ENCODE measurements at places on chromosomes 5 and 9.

DNA sequence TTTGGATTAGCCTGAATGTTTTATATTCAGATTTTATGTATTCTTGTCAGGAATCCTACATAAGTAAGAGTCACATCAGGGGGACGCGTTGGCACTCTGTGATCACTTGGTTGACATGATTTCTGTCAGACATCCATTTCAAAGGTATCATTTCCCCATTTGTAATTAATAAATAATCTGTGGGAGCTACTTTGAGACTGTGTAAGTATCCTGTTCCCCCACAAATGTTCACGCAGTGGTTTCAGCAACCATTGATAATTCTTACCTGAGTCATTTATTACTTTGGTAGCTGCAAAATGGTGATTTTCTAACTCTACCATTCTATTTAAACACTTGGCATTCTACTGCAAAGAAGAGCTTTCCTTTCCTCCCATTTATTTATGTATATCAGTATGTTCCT is 56.9 kb upstream of the TBC1D2 start:
- no peak for DNase-seq

GRCh38 chr9:117286245-117286644 is 128.6 kb downstream of the ASTN2 start:
- no peak for DNase-seq

- DNase-seq, result no peak
Measured at GRCh38 chr5:76583163-76584047, 39.8 kb downstream of the F2RL2 start.

DNA sequence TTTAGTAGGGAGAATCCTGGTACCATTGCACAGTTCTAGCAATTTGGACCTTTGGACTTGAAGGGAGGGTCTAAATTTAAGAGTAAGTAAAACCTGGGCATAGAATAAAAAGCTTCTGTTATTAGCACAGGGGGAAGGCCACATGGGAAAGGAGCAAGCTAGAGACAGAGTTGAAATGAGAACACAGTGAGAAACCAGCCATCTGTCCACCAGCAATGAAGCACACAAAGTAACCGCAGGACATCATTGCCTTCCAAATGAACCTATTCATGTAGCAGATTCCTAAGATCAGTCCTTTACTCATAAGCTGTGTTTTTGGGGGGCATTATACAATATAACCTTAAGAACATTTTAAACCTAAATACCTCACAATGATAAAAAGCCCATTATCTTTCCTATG is 407.4 kb downstream of the HCN1 start:
- no peak for DNase-seq

DNA sequence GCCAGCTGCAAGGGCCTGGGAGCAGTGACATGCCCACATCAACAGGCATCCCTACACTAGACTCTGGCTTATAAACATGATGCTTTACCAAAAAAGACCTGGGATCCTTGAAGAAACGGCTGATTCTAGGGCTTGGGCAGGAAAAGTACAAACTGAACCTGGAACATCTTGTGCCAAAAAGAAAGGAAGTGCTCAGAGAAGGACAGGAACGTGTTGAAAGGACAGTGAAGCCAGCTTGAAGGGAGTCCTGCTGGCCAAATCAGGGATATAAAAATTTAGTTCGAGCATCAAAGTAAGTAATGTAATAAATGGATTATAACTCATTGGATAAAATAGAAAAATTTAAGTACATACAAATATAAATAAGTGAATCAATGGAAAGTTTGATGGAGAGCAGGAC is 58.1 kb downstream of the ALDH7A1 start:
- DNase-seq, result no peak

- no peak for DNase-seq
Measured at GRCh38 chr5:376799-377325, 55.3 kb downstream of the AHRR start.

DNA sequence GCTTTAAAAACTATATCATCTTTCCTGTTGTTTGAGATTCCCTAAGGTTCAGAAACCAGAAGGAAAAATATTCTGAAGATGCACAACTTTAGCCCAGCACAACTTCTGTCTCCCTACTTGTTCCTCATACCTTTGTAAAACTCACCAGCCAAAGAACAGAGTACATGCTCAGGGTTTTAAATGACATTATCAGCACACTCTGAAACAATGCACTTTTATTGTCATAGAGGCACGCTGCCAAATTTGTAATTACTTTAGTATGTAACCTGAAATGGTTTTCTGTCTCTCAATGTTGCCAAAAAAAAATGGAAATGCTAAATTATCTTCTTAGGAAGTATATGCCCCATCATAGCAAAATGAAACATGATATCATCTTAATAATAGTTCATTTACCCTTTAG is 383.6 kb upstream of the CDH6 start:
- no peak for DNase-seq

DNA sequence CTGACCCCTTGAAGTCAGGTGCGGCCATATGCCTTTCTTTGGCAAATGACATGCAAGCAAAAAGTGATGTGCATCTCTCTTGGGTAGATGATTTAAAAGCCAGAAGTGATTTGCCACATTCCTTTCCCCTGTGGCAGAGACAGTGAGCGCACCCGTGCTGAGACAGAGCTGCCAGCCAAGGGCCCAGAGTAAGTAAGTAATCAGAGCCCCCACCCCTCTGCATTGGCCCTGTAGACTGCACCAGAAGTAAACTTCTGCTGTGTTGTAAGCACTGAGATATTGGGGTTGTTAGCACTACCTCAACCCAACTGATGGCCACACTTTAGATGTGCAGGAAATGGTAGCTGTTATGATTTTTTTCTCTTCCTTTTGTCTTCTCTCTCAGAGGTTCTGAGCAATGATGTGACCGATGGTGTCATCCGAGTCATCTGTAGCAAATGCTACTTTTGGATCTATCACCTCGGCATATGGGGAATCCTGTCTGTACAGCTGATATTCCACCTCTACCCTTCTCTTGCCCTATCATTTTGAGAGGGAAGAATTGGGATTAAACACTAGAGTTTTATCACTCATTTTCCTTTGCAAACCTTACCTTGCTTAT is 58.0 kb downstream of the DOCK2 start:
- no peak for DNase-seq

DNA sequence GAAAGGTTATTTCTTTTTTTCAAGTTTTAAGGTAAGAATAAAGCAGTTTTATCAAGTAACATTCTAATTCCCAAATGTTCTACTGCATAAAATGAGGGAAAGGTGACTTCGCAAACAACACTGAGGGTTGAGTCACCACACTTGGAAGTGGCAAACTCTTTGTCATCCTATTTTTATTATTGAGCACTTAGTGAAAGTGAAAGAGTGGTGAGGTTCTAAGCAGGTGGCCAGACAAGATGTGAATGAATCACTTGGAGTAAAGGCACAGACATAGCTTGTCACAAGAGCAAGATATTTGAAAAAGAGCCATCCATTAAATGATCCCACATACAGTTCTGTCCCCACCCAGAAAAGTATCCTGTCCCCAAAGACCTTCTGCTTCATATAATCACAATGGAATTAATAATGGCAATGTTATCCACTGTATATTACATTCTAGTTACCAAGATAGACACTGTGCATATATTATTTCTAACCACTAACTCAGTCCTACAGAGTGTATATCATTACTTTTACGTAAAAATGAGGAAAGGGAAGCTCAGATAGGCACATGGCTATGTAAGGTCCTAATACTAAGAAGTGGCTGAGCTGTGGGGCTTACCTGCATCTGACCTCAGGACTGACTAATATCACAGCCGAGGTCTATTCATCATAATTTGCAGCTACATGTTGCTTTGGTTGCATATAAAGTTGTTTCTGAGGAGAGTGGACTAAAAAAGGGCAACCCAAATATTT is 730.4 kb upstream of the MEF2C start:
- no peak for DNase-seq

DNA sequence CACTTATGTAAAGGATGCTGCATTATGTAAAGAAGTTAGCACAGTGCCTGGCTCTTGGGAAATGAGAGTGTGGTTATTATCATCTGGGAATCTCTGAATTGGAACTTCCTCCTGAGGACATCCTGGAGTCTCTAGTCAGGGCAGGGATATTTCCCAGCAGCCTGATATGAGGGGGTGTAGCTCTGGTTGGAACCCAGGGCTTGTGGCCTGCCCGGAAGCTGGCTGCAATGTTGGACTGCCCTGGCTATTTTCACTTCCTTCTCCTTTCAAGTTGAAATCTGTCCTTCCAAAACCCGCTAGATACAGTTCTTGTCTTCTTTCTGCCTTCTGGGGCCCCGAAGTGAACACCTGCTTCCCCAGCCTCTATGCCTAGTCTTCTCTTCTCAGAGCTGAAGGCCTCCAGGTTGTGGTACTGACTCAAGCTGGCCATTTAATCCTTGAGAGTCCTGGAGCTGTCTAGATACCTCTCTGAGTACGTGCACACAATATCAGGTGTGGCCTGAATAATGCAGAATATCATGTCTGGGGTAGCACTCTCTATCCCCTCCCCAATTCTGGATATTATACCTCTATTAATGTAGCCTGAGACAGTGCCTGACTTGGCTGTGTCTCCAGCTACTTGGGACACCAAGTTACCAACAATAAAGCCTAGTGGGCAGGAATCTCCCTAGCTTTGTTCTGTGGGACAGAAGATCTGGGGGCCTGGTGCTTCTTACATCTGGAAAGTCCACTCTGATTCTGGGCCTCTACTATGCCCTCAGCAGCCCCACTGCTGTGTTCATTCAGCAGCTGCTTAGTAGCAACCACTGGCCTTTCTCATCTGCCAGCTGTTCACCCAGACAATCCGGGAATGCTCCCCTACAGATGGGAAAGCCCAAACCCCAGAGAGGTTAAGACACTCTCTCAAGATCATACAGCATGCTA is 45.0 kb downstream of the SLC6A7 start:
- no peak for DNase-seq

DNA sequence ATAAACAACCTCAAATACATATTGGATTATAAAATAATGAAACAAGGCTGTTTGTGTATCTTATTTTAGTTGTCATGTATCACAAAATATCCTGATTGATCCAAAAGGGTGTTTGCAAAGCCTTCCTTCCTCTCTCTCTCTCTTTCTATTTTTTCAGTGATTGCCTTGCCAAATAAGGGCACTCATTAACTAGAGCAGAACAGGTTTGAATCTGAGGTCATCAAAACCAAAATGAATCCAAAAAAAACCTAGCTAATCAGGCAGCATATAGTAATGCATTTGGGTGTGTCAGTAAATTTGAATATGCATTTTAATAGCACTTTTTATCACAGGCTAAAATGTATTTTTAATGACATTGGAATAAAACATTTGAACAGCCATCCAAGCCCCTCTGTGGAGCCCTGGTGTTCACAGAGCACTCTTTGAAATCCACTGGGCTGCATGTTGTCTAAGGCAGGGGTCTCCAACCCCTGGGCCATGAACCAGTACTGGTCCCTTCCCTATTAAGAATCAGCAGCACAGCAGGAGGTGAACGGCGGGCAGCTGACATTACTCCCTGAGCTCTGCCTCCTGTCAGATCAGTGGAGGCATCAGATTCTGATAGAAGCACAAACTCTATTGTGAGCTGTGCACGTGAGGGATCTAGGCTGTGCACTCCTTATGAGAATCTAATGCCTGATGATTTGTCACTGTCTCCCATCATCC is 171.8 kb upstream of the RAI14 start:
- no peak for DNase-seq

DNA sequence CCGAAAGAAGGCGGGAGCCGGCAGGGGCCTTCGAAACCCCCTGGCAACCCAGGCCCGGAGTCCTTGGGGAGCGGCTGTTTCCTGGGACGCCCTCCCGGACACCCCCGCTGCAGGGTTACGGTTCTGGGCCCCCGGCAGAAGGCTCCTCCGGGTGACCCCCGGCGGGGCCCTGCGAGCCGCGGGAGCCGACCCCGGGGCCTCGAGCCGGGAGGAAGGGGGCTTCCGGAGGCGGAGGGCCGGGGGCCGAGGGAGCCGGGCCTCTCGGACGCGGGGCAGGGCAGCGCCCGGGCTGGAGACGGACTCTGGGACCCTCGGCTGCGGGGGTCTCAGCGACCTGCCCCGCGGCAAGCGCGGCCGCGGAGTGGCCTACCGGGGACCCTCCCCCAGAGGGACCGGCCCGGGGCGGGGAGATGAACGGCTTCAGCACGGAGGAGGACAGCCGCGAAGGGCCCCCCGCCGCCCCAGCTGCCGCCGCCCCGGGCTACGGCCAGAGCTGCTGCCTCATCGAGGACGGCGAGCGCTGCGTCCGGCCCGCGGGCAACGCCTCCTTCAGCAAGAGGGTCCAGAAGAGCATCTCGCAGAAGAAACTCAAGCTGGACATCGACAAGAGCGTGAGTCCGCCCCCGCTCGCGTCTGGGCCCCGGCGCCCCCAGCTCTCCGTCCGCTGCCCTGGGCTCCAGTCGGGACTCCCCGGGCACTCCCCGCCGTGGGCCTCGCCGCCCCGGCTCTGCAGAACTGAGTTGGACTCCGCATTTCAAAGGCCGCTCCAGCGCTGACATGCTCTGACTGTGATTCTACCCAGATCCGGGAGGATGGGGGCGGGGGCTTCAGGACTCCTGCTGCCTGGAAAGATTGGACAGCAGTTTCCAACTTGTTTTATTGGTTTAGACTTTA is 645 bp downstream of the SAP30L start:
- DNase-seq, result peak; percentile 32

- DNase-seq, result no peak
Measured at GRCh38 chr9:137262909-137263285, 7.8 kb downstream of the NELFB start.

GRCh38 chr9:135213566-135213965 is 126.1 kb downstream of the OLFM1 start:
- no peak for DNase-seq

GRCh38 chr9:130197888-130198287 is 25.7 kb downstream of the NCS1 start:
- no peak for DNase-seq

DNA sequence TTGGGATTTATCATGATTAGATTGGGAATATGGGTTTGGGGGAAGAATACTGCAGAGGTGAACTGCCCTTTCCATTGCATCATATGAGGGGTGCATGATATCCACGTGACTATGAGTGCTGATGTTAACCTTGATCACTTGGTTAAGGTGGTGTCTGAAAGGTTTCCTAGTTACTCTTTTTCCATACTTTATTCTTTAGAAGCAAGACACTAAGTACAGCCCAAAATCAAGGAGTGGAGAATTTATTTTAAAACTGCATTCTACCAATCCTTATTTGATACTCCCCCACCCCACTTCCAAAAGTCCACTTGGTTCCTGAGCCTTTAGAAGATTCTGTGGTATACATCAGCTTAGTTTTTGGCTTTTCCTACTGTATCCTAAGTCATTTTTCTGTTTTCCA is 20.3 kb upstream of the STOM start:
- no peak for DNase-seq

GRCh38 chr5:115551415-115551814 is 6.8 kb upstream of the FEM1C start:
- DNase-seq, result no peak

DNA sequence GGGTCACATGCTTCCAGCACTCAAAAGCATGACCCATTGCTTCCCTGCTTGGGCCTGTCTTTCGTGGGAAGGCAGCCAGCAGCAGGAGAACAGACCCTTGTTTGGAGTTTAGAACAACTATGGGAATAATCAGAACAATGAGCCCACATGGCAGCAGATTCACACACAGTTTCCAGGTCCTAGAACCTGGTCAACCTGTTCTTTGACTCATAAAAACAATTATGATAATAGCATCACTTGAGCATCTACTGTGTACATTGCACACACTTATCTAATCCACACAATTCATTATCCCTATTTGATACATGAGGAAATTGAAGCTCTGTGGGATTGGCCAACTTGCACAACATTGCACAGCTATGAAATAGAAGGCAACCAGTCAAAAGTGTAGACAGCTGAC is 41.7 kb downstream of the KLF4 start:
- DNase-seq, result no peak

Data from activated CD4-positive, alpha-beta T cell treated with anti-CD3 and anti-CD28 coated beads, Interleukin-2, amount 50 U/mL, for 16 hours (primary cell).